MM.1S (cell line): ENCODE measurements at places on chromosomes 3 and 15.

GRCh38 chr15:57708047-57708446 is 1.5 kb downstream of the POLR2M start:
- DNase-seq: no peak

- no peak for DNase-seq
Measured at GRCh38 chr3:143521803-143522202, 326.5 kb downstream of the SLC9A9 start.

DNA sequence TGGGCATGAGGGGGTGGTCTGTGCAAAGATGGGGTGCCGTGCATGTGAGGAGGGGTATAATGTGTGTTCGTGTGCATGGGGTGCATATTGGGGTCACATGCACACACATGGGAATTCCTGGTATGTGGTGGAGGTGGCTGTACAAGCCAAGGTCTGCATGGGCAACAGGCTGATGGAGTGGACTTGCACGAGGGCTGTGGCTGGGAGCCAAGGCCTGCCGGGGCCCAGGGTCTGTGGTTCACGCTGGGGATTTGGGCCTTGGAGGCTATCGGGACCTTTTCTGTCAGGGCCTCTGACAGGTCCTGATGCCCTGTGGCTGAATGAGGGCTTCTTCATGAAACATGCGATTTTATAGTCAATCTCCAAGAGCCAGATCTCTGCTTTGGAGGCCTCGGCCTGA is 9.8 kb upstream of the PLXND1 start:
- no peak for DNase-seq

GRCh38 chr3:14440531-14441239 is 38.3 kb downstream of the SLC6A6 start:
- DNase-seq: no peak
